T-helper 17 cell (primary cell): ENCODE measurements at places on chromosomes 6 and 20. TPM values are rescaled to one million over a fixed set of nuclear protein-coding genes. Genes with fewer than 3 reads are reported as not detected.

BHLHE23 gene
- not detected for total RNA-seq

GRCh38 chr6:23073821-23074220 is 504.5 kb downstream of the HDGFL1 start:
- no peak overlapping the region for H3K27ac ChIP-seq
- no peak overlapping the region for H3K4me3 ChIP-seq
- H3K36me3 ChIP-seq, result no peaks in the 10 kb centered on the region
- no peaks in the 10 kb centered on the region for H3K27me3 ChIP-seq
- H3K4me1 ChIP-seq, result no peaks in the 10 kb centered on the region

DNA sequence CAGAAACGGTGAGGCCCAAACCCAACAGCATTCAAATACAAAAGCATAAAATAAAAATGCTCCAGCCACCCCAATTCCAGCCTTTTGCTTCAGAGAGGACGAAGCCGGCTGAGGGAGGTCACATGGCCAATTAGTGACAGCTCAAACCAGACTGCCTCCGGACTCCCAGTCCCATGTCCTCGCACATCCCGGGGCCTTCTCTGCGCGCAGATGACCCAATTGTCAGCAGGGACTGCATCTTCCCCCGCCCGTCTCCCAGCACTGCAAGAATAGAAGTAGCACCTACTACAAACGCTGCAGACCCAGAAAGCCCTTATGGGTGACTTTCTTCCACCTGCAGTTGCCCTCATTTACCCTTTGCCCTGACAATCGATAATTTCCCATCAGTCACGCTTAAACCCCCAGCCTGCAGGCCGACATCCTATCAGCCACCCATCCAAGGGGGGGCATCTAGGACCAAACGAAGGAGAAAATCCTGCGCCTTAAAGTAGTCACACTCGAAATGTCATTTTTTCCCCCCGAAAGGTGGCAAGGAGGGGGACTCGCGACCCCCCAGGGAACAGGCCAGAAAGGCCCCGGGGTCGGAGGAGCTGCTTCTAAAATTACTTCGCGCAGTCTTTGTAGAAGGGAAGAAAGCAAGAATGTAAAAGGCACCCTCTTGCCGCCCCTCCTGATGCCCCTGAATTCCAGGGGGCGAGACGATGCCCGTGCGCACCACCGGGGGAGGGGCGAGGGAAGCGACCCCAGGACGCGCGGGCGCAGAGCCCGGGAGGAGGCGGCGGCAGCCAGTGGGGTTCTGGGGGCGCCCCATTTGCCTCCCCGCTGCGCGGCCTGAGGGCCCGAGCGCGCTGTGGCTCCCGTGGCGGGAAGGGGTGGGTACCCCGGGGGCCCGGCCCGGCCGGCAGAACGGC is 792 bp downstream of the SLC23A2 start:
- no peaks in the 10 kb centered on the region for H3K36me3 ChIP-seq
- no peaks in the 10 kb centered on the region for H3K27me3 ChIP-seq
- H3K4me3 ChIP-seq, result peak overlapping the region; percentile 96
- peaks cover 39% of the 10 kb centered on the region for H3K4me1 ChIP-seq
- H3K27ac ChIP-seq, result peak overlapping the region; percentile 96

DNA sequence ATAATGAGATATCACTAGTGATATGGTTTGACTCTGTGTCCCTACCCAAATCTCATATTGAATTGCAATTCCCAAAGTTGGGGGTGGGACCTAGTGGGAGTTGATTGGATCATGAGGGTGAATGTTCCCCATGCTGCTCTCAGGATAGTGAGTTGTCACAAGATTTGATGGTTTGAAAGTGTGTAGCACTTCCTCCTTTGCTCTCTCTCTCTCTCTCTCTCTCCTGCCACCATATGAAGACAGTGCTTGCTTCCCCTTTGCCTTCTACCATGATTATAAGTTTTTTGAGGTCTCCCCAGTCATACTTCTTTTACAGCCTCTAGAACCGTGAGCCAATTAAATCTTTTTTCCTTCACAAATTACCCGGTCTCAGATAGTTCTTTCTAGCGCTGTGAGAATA is 1002.0 kb upstream of the ADGRB3 start:
- no peak overlapping the region for H3K4me3 ChIP-seq
- H3K36me3 ChIP-seq, result no peaks in the 10 kb centered on the region
- H3K27me3 ChIP-seq, result no peaks in the 10 kb centered on the region
- H3K4me1 ChIP-seq, result no peaks in the 10 kb centered on the region

DNA sequence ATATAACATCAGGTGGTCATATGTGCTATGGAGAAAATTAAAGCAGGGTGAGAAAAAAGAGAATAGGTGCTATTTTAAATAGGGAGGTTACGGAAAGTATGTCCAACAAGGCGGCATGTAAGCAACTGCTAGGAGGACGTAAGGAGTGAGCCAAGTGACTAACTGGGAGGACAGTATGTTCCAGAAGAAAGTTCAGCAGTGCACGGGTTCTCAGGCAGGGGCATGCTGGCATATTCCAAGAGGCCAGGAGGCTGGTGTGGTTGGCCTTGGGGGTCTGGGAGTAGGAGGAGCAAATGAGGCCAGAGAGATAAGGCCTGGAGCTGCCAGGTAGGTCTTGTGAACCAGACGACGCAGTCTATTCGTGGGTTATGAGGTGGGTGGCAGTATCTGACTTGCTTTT is 112.4 kb downstream of the ARMC2 start:
- H3K27me3 ChIP-seq, result no peaks in the 10 kb centered on the region
- no peak overlapping the region for H3K27ac ChIP-seq
- peaks cover 6% of the 10 kb centered on the region for H3K36me3 ChIP-seq
- no peak for DNase-seq
- H3K4me1 ChIP-seq, result peaks cover 19% of the 10 kb centered on the region
- H3K4me3 ChIP-seq, result peak overlapping the region; percentile 66
